ENCODE measurements at places on chromosomes 16 and 17.

DNA sequence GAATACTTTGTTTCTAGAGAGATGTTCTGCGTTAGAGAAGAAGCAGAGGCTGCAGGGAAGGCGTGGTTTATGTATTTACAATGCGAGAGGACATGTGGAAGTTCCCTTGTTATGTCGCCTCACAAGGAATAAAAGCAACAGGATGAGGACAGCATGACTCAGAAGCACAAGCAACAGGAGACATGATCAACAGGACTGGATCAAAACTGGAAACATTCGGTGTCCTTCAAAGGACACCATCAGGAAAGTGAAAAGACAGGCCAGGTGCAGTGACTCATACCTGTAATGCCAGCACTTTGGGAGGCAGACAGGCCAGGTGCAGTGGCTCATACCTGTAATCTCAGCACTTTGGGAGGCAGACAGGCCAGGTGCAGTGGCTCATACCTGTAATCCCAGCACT, 52.6 kb downstream of the CCDC57 start:
- DNase-seq = no peak

DNA sequence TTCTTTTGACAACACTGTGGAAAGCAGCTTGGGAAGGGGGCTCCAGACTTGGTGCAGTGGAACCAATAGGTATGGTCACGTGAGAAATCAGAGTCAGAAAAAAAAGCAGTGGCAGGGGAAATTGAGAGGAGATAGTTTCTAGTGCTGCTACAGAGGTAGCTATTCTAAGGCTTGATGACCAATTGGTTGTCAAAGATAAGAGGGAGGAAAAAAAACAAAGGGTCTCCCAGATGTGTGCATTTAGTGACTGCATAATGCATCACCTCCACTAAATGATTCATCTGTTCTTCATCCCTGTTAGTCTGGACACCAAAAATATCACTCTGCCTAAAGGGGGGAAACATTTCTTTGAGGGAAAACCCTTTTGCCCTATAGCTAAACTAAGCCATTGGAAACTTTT, 56.5 kb downstream of the PIGL start:
- DNase-seq = no peak

DNA sequence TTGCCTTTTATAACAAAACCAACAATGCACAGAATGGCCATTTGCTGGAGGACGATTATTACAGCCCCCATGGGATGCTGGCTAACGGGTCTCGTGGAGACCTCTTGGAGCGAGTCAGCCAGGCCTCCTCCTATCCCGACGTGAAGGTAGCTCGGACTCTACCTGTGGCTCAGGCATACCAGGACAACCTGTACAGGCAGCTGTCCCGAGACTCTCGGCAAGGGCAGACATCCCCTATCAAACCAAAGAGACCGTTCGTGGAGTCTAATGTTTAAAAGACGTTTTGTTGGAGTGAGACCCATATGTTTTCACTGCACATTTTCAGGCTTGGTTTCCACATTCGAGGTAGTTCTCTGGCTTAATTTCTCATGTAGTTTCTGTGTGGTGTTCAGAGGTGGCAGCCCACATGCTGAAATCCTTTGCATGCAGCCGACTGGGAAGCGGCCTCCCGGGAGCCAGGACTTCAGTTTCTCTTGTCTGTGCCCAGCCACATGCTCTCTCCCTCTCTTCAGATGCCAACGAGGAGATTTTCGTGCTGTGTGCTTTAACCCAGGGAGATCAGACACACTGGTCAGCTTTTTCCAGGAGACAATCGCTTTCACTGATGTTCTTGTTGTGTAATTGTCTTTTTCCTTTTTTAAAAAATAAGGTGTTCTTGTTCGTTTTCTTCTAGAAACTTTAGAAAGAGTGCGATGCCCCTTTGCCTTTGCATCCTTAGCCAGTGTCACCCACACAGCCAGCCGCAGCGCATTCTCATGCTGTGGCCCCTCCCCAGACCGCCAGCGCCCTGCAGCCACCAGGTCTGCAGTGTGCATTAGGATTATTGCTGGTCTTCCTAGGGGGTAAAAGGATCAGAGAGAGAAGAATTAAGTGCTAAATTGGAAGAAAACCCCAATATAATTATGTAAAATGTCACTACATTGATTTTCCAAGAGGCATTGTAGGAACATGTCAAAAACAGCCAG, 24.1 kb downstream of the CYB561 start:
- DNase-seq = no peak

DNA sequence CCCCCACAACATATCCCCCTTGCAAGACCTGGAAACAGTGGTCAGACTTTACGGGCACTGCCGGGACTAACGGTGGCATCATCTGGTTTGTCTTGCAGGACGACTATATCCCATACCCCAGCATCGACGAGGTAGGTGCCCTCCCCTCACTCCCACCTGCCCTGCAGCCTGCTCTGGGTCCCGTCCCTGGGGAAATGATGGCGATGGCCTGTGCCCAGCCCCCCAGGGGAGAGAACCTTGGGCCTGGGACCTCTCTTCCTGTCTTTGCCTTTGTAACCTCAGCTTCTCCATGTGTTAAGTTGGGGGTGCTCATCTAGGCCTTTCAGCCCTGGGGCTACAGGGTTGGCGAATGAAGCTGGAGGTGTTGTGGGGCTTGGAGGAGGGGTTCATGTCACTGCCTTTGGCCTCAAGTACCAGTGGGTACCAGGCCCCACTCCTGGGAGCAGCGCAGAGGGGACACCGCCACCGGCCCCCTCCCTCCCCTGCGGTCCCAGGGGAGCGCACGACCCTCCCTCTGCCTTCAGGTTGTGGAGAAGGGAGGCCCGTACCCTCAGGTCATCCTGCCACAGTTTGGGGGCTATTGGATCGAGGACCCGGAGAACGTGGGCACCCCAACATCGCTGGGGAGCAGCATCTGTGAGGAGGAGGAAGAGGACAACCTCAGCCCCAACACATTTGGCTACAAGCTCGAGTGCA, 99.9 kb downstream of the OR1D5 start:
- no peak for DNase-seq

Data from stimulated activated naive B cell treated with anti-CD40 and anti-IgM and Interleukin-4, amounts not matched to agents 10 μg/mL and 1 μg/mL and 100 μg/mL, for 72 hours (primary cell).